Activated CD8-positive, alpha-beta memory T cell treated with anti-CD3 and anti-CD28 coated beads, Interleukin-2, amount 50 U/mL, for 4 hours (primary cell): ENCODE measurements at places on chromosomes 12 and 14.

GRCh38 chr12:131831635-131832041 is 3.4 kb downstream of the MMP17 start:
- no peak for DNase-seq

DNA sequence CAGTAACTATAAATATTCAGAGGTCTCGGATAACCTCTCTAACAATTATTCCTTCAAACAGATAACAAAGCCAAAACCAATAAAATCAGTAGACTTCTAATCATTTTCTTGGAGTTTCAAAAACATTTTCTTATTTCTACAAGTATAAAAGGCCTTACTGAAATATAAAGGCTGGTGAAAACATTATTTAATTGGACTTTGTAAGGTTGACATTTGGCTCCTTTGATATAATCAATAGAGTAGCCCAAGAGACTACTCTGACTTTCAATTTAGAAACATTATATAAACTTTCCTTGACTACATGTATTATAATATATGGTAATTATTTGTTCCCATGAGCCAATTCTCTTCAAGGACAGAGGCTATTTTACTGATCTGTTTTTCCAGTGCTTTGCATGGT is 68.3 kb downstream of the OSBPL8 start:
- no peak for DNase-seq

DNA sequence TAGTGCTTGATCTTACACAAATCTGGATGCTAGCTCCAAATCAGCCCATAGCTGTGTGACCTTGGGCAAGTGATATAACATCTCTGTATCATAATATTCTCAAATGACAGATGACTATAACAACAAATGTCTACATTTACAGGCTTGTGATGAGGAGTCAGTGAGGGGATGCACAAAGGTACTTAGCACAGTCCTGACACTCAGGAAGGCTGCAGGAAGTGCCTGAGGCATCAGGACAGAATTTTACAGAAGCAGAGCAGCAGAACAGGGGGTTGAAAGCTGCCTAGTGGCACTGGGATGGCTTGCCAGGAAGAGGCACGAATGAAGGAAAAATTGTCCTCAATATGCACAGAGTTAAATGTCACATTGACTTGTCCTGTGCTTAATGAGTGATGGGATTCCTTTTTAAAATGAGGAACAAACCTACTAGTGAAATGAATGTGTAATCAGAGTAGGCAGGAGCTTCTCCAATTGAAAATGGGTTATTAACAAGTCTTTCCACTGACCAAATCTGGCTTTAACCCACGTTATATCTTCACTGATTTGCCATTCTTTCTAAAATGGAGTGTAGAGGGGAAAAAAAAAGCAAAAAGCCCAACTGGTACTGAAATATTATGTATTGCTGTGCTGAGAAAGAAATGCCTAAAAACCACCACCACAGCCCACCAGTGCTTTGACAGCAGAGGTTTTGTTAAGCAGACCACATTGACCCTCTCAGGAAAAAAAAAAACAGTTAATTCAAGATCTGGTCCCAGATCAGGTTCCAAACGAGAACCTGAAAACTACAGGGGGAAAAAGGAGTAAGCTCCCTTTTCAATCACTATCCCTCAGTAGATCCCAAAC is 11.6 kb downstream of the BTG1 start:
- no peak for DNase-seq

- DNase-seq = no peak
Observed at GRCh38 chr12:131918311-131919050, 10.6 kb upstream of the PUS1 start.

DNA sequence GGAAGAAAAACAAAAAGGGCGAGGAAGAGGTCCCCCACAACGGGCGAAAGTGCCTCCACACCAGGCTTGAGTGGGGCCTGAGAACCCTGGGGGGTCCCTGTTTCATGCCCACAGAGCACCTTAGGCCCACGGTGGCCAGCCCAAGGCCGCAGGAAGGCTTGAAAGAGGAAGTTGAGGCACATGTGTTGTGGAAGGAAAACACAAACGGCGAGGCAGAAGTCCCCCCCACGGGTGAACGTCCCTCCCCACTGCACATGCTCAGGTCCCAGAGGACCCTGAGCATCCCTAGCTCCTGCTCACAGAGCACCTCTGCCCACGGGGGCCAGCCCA is 371.5 kb downstream of the ALG10 start:
- DNase-seq = peak; percentile 7

- peak; percentile 72 for DNase-seq
Observed at GRCh38 chr12:64610079-64610659, at the start of gene RASSF3. TSS of gene RASSF3 (plus strand) at chr12:64610495. CDS start at chr12:64610633, 138 bp downstream.

DNA sequence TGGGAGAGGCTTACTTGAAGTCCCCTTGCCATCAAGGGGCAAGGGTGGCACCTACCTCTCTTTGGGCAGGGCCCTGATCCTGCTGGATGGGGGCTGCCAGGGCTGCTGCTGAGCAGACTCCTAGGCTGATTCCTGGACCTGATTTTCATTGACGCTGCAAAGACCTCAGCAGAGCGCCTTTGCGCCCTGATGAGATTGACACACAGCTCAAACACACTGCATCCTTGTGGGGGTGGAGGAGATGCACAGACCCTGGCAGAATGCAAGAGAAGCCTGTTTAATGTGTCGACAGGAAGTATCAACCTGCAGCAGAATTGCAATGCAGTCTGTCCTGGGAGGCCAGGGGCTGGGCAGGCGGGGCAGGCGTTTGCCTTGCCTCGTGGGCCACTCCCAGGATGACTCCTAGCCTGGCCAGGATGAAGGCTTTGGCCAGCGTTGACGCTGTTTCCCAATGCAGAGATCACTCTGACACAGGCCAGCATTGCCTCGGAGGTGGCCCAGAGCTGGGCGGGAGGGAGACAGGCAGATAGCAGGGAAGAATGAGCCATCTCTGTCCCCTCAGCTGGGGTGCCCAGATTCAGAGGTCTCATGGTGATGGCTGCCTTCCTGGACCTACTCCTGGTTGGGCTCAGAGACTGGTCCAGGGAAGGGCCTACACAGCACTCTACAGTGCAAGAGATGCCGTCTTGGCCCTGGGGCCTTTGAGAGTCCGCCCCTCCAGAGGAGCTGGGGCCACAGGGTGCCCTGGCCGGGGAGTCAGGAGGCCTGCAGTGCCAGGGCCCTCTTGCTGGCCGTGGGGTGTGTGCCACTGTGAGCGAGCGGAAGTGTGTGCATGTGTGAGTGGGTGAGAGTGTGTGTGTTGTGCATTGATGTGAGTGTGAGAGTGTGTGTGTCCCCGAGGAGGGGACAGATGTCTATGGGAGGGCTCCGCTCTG is 108.3 kb downstream of the KIF26A start:
- DNase-seq = peak; percentile 10
